HT1080 (cell line): ENCODE measurements at places on chromosomes 6 and 20. TPM values are rescaled to one million over a fixed set of nuclear protein-coding genes. Genes with fewer than 3 reads are reported as not detected.

Gene FOXF2
- total RNA-seq = 6.8 and 10.0 TPM in 2 replicates

Gene TREML1
- total RNA-seq = 0.23 TPM in 1 of 2 replicates, not detected in the other

Gene STK38
- total RNA-seq = 8.3 and 9.1 TPM in 2 replicates

Gene HCRTR2
- total RNA-seq = not detected in 2 replicates

Gene SLC17A2
- total RNA-seq = not detected in 2 replicates

Gene BTN1A1
- total RNA-seq = 0.23 TPM in 1 of 2 replicates, not detected in the other

Gene GTSF1L
- not detected in 2 replicates for total RNA-seq

Gene TUBE1
- 18.4 and 19.7 TPM in 2 replicates for total RNA-seq

Gene STMND1
- total RNA-seq = not detected in 2 replicates

Gene RFX6
- not detected in 2 replicates for total RNA-seq

Gene LPA
- total RNA-seq = not detected in 2 replicates

Gene UNC93A
- total RNA-seq = not detected in 2 replicates

DNA sequence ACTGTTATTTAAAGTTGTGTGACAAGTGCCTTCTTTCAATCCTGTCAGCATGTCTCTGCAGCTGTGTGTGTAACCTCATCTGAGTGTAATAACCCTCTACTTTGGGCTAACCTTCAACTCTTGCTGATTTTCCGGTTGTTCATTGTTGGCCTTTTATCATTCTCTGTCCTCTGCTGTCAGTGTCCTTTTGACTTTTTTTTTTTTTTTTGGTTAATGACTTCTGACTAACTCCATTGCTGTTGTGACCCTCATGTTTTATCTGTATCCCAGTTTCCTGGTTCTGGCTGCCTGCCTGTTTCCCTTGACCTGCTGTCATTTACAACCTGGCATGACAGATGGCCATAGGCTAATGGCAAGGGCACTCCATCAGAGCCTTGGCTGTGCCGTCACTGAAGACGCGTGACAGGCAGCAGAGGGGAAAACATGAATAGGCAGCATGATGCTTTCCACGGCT lies 145.7 kb upstream of the MAN1A1 start:
- DNase-seq = no peak

DNA sequence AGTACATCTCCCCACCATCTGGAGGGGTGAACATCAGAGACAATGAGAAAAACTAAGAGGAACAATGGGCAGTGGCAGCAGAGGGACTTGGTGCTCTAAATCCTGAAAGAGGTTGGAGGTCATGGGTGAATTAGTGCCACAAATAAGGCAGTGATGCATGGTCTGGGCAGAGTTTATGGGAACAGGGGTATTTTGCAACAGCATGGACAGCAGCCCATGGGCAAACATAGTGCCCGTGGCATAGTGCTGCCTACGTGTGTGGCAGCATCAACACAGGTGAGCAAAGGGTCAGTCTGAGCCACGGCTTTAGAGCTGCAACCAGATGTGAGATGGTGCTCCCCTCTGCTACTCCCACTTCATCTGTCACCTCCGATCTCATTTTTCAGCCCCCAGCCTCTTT lies 459.1 kb upstream of the CITED2 start:
- DNase-seq = no peak

DNA sequence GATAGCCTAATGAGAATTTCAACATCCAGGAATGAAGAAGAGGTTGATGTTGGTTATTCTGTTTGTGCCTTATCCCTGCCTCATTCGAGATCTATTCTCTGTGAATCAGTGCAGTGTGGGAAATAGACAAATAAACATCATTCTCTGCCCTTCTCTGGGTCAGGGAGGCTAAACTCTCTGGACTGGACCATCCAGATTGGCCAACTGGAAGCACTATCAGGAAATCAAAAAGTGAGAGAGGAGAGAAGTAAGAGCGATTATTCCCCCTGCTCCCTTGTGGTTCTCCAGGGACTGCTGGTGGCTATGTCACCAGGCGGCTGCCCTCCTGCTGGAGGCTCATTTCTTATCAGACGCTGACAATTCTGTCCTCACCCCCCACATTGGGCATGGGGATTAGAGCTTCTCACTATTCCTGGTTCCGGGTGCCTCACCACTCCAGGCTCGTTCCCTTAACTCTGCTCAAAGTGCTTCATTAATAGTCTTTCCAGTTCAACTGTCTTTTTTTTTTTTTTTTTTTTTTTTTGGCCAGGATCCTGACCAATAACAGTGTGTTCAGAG lies 201.7 kb upstream of the RREB1 start:
- no peak for DNase-seq

DNA sequence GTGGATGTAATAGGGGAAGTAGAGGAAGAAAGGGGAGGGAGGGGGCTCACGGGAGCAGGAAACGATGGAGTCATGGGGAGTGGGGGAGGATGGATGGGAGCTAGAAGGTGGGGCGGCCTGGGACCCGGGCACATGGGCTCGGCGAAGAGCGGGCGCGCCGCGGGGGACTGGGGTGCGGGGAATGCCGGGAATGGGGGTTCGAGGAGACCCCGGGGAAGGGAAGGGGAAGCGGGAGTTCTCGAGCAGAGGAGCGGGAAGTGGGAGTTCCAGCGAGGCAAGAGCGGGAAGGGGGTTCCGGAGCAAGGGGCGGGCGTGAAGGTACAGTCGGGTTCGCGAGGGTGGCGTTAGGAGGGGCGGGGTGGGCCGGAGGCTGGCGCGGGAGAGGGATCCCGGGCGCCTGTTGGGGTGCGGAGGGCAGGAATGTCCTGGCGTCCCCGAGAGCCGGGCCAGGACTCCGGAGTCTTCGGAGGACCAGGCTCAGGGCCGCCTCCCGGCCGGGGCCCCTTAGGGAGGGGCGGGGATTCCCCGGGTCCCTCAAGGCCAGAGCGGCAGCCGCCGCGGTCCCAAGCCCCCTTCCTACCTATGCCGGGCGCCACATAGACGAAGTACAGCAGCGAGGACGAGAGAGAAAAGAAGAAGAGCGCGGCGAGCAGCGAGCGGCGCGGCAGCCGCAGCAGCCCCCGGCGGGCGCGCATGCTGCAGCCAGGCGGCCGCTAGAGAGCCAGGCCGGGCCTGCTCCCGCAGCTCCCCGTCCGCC lies 504 bp downstream of the B4GALT5 start:
- peak; percentile 29 for DNase-seq

- no peak for DNase-seq
These were observed 22.3 kb upstream of the RPP40 start for GRCh38 chr6:5025911-5026819.

DNA sequence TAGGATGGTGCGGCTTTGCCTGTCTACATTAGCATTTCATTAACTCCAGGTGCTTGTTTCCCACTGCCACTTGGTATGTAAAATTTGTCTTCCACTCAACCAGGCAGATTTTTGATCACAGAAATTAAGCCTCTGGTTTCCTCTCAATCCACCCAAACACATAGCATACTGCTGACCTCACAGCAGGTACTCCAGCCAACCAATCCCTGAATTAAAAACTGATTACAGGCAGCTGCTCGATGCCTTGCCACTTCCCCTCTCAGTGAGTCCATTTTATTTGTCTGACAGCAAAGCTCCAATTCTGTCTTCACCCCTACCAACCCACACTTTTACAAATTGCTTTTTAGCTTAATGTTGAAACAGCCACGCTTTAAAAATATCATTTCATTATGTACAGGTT lies 95.2 kb downstream of the PLCB1 start:
- DNase-seq = no peak

GRCh38 chr6:150940941-150941340 lies 75.4 kb downstream of the MTHFD1L start:
- DNase-seq = no peak

DNA sequence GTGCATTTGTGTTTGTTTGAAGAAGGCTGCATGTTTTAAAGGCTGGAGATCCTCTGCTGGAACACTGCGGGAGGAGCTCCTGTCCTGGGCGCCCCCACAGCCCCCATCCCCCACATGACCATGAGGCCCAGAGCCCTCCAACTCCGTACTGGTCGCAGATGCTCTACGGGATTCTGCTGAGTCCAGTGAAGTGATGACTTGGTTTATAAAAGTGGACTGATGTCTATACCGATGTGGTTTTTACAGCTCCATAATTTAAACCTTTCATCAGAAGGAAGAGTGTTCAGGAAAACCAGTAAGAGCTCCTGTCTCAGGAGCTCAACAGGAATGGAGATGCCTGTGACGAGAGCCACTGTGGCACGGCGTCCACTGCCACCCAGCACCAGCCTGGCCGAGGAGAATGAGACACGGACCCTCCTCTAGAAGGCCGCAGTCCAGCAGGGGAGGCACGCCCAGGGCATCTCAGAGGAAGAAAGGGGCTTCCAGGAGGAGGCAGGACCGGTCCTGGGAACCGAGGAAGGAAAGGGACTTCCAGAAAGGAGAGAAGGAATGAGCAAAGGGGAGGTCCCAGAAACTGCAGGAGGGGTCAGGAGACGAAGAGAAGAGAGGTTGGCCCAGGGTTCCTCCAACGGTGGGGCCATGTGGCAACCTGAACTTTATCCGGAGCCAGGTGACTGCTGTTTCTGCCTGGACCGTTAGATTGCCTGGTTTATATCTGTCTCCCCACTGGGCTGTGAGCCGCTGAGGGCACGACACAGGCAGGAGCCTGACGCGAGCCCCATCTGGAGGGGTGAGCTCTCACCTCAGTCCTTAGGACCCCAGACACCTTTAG lies 26.9 kb downstream of the BFSP1 start:
- DNase-seq = no peak

- no peak for DNase-seq
These were observed 88.0 kb downstream of the CLIC5 start for GRCh38 chr6:45927421-45928320.

- no peak for DNase-seq
These were observed 31.9 kb upstream of the FAM83D start for GRCh38 chr20:38894091-38894847.

DNA sequence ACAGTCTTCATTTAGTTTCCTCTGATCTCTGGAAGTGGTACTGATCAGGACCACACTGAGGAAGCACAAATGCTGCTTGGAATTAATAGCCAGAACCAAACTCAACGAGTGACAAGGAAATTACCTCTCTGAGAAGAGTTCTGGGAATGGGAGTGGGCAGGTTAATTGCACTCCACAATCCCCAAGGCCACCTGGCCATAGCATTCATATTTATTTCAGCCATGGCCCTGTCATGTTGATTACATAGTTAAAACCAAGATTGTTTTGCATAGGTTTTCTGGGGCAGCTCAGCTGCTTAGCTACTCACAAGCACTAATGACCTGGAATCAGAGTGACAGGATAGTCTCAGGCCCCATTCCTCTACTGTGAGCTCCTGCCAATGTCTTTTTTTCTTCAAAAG lies 230.2 kb upstream of the RIMS1 start:
- no peak for DNase-seq

- DNase-seq = no peak
These were observed 618.9 kb upstream of the GJE1 start for GRCh38 chr6:141513830-141514229.

- DNase-seq = no peak
These were observed 157.7 kb upstream of the B3GAT2 start for GRCh38 chr6:71114544-71114943.

DNA sequence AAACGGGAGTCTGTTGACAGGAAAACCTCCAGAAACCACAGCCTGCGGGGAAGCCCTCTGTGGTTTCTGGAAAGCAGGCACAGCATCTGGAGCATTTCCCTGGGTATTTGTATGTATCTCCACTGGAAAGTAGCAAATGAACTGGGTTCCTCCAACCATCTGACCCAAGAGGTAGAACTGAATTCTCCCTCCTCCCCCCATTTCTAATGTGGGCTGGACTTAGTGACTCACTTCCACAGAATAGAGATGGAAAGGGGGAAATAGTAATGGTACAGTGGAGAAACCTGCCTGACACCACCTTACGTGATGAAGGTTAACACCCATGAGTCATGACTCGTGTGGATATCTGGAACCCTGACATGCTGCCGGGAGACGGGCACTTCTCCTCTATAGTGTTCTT lies 51.9 kb upstream of the XRN2 start:
- DNase-seq = peak; percentile 72

GRCh38 chr6:139398658-139399057 lies 24.2 kb upstream of the CITED2 start:
- no peak for DNase-seq

GRCh38 chr6:39114704-39115599 lies at the start of gene SAYSD1:
TSS of gene SAYSD1 (minus strand) at chr6:39115186. CDS start at chr6:39115089, 97 bp downstream.
- DNase-seq = peak; percentile 87

DNA sequence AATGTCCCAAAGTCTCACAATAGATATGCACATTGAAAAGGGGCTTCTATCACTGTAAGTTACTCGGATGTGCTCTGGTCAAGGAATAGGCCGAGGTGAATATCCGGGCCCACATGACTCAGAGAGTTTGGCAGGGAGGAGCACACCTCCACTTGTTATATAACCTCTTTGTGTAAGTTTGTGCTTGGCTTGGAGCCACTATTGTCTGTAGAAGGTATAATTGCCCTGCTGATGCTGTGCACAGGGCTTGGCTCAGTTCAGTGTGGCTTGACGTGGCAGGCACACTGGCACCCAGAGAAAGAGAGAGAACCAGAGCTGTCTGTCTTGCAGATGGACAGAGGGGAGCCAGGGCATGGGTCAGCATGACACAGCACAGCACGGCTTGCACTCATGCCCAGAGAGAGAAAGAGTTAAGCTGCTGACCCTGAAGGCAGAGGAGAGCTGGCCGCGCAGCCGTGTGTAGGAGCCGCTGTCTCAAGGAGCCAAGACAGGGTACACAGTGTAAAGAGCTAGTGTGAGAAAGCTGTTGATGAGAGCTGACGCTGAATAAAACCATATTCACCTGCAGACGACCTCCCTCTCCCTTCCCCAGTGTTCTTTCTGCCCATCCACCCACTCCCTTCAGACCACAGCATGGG lies 482.5 kb downstream of the C6orf118 start:
- DNase-seq = peak; percentile 86

DNA sequence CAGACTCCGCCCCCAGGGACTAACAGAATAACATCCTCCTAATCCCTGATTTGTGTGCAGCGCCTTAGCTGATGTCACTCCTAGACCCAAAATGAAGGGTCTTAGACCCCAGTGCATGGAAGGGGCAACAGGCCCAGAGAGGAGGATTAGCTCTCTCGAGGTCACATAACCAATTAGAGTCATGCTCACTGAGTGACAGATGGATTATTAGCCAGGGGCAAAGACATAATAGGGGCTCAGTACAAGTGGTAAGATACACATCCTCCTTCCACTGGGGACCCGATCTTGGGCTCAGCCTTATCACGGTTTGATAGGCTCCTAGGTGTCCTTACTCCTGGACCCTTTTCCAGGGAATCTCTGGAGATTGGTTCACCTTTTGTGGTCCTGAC lies 858 bp downstream of the TP53INP2 start:
- DNase-seq = no peak

DNA sequence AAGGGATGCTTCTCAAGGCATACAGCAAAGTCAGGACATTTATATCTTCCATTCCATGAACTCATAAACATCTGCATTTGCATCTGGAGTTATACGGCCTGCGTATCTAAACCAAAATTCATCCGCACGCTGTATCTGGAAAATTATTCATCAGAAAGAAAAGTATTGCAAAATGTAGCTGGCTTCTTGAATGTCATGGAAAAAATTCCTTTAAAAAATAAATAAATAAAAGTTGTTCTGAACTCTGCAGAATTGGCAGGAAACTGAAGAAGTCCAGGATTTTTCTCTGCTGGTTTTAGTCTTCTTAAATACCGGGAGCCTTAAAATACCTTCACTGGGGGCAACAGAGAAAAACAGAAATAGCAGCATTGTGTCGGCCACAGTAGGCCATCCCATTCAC lies 23.7 kb upstream of the FOXF2 start:
- DNase-seq = no peak
